ENCODE measurements at places on chromosomes 3 and 15. TPM values are rescaled to one million over a fixed set of nuclear protein-coding genes. Genes with fewer than 3 reads are reported as not detected.

DNA sequence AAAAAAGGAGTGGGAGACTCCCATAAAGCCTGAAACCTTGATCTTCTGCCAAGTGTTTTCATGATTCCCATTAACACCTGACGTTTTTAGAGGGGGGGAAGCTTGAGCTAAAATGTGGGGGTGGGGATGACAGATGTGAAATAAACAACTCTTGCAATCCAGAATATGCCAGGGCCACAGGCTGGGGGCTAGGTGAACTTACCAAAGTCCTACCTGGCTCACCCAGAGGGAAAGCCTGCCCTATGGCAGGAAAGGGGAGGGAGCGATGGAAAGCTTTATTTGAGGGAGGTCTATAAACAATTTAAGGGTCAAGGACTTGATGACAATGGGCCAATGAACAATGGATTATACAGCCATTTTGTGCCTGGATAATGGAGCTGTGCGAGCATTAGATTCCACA, 108.3 kb downstream of the LRIG1 start:
- no peak for DNase-seq

DNA sequence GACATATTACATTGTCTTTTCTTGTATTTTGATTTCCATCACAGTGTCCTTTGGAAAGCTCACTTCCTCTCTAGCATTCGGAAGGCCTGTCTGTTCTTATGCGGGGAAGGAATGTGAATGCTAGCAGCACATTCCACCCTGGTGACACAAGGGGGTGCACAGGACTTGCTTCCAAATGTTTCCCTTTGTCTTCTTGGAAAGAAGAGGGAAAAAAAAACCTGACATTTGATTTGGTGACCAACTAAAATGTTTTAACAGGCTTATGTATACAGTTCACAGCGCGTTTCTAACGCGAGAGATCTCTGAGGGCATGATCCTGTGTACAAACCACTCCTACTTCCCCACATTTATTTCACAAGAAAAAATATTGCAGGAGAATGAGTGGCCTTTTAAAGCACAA, 107.6 kb upstream of the FXR1 start:
- no peak for DNase-seq

- no peak for DNase-seq
These were observed 112.2 kb upstream of the PLXNA1 start for GRCh38 chr3:126870608-126871210.

DNA sequence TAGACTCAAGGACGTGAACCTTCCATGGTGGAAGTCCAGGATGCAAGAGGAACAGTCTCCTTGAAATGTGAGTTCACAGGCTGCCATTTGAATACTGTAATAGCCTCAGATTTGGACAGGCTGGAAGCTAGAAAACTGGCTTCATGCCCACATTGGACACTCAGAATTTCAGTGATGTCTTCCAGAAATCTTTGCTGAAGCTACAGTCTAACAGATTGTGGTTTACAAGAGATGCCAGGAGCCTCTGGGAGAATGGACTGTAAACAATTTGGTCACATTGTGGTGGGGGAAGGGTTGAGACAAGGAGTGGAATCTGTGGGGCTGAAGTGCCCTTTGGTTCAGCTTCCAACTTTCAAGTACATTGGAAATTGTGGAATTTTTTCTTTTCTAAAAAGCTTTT, 252.0 kb upstream of the PROK2 start:
- no peak for DNase-seq

DNA sequence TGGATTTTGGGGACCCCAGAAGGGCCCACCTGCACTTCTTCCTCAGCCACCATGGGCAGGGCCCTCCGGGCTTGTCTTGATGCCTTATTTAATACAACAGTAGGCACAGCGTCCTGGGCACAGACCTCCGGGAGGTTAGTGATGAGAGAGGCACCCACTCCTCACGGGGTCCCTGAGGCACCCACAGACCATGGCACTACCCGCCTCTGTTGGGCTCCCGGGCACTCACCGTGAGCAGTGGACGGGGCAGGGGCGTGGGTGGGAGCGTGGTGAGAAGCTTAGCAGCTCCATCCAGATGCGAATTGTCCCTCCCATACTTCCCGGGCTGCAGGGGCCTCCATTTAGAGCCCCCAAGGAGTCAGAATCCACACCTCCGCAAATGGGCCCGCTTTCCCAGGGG, 317 bp upstream of the MESP2 start:
- DNase-seq, result no peak

GRCh38 chr3:18575573-18575972, 150.4 kb upstream of the SATB1 start:
- DNase-seq, result no peak

Gene KPNA1
- 55.9 TPM for total RNA-seq

Gene TEX55
- total RNA-seq, result not detected

DNA sequence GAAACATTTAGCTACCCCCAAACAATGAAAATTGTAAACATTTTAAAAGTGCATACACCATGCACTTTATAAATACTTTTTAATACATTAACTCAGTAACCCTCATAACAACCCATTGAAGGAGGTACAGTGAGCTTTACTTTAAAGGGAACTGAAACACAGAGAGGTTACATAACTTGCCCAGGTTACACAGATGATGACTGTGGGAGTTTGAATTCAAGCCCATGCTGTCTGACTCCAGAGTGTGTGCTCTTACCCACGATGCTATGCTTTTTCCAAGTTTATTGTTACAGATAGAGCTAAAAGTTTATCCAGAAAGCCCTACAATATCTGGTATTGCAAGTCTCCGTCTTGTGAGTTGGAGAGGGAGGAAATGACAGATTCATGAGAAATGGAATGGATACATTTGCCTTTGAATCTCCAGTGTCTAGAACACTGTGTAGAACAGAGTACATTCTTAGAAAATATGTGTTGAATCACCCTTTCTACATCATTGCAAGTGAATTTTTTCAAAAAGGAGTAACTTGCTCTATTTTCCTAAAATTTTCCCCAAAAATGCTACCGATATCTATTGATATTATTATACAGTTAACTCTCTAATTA, 428.3 kb downstream of the NAALADL2 start:
- no peak for DNase-seq

GRCh38 chr15:57461541-57461940, 85.2 kb downstream of the CGNL1 start:
- DNase-seq, result no peak

DNA sequence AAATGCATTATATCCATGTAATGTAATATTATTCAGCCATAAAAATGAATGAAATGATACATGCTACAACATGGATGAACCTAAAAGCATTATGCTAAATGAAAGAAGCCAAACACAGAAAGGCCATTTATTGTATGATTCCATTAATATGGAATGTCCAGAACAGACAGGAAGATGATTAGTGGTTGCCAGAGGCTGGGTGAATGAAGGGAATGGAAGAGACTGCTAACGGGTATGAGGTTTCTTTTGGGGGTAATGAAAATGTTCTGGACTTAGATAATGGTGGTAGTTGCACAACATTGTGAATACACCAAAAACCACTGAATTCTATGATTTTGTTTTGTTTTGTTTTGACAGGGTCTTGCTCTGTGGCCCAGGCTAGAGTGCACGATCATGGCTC, 61.6 kb upstream of the MAP4 start:
- DNase-seq, result no peak

DNA sequence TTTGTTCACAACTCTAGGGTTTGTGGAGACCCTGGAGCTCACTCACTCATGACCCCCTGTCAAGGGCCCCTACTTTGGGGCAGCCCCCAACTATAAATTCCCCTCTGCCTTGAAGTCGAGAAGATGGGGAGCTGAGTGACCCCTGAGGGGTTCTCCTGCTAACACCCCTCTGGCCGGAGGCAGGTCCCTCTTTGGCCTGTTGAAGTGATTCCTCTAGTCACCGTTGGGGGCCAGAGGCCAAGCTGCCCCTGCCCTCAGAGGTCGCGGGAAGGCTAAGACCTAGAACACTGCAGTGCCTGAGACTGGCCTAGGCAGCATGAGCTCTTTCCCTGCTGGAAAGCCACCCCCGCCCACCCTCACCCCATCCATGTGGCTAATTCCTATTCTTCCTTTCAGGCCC, 15.4 kb upstream of the SKOR1 start:
- no peak for DNase-seq

DNA sequence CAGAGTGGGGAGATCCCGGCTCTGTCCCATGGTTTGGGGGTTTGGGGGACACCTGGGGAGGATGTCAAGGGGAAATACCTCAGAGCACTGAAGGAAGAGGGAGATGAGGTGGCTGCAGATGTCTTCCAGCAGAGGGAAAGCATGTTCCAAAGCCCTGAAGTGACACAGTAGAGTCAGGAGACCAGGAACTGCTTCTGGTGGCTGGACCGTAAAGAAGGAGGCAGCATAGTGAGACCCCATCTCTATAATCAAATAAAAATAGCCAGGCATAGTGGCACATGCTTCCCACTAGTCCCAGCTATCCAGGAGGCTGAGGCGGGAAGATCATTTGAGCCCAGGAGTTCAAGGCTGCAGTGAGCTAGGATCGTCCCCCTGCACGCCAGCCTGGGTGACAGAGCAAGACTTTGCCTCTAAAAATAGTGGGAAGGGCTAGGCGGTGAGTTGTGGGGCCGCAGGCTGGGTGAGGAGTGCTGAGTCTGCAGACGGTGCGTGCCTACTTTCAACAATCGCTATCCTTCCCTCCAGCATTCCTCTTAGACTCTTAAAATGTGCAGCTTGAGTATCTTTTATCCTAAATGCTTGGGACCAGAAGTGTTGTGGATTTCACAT, 26.2 kb downstream of the HES1 start:
- no peak for DNase-seq

Gene CFAP100
- not detected for total RNA-seq

Gene TGM5
- 0.95 TPM for total RNA-seq

- no peak for DNase-seq
These were observed 1.4 kb upstream of the ZNF710 start for GRCh38 chr15:89999676-90000185.

GRCh38 chr3:43969944-43970343, 271.7 kb upstream of the TOPAZ1 start:
- DNase-seq, result no peak

DNA sequence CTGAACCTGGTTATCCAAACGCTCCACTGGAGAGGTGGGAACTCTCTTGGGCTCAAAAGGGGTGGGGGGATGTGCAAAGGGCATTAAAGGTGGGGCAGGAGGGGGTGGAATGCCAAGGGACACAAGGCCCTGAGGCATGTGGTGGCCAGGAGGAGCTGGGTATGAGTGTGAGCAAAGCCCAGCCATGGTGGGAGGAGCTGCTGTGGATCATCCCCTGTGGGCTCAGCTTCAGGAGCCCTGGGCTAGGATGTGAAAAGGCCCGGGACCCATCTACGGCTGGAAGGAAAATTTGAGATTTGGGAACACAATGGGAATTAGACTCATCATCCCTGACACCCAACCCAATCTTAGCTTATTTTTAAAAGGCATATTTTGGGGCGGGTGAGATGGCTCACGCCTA, 33.3 kb downstream of the MGLL start:
- no peak for DNase-seq

DNA sequence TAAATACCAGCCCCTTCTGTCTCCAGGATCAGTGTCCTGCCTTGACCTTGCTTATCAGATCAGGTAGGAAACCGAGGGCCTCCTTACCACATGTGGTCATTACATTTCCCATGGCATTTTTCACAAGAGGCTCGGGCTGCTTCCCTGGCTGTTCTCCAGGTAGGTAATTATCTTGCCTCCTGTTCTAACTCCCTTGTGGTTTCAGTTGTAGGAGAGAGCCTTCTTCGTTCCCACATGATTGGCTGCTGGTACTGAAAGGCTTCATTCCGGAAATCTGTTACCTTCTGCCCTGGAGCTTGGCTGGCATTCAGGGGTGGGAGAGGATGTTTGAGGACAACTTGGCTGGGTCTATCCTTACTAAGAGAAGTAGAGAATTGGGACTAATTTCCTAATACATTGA, 46.8 kb upstream of the RORA start:
- no peak for DNase-seq

DNA sequence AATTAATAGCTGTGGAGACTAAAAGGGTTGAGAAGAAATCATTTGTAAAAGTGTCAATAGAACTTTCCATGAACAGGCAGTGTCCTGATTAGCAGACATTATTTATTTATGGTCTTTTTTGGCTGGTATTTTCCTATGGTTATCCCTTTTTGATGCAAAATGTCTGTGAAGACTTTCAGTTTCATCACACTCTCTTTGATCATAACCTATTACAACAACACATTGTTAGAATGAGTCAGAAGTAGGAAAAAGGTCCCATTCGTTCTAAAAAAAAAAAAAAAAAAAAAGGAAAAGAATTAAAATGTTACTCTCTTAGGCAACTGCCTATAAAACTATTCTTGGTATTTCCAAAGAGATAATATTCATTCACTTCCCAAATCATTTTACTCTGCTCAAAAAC, 62.1 kb downstream of the SLC49A4 start:
- DNase-seq, result no peak

DNA sequence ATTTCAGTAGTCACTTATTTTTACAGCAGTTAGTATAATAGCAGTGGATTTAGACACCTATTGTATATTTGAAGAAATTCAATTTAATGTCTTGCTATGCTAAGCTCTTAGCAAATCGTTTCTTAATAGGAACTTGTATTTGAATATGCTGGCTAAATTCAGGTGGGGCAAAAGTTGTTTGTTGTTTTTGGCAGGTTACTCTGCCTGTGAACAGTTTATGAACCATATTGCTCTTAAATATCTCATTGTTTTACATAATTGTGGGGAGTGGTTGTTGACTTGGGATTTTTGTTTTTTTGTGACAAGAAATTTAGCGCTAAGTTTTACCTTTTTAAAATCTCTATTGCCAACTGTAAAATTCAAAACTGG, 43.4 kb downstream of the NR2C2 start:
- no peak for DNase-seq

Gene CA12
- total RNA-seq, result not detected

GRCh38 chr15:68822818-68823217, 2.1 kb upstream of the ANP32A start:
- DNase-seq, result no peak

- DNase-seq, result no peak
These were observed 28.8 kb downstream of the CYP11A1 start for GRCh38 chr15:74338676-74339075.

DNA sequence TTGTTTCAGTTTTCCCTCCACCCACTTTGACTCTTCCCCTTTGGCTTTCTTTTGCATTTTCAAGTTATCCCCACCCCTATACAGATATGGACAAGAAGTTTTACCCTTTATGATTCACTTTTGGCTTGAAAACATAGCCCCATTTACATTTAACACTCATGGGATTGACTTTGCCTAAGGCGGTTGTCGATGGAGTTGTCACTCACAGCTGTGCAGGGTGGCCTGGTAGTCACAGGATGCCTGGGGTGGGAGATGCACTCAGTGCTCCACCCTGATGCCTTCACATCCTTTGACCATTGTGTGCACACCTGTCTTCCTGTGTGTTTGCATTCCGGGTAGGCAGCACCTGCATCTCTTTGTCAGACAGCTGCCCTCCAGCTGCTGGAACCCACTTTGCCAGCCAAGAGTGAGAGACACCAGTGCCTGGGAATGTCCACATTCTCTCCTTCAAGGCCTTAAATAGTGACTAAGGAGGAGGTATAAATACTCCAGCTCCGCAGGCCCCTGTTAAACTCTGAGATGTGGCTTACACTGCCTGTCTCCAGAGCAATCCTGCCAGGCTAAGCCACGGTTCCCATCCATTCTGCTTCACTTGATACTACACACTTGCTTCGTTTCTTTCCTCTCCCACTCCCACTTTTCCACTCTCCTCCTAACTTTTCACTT, 191.5 kb upstream of the SLC24A5 start:
- DNase-seq, result no peak

Gene GRM7
- not detected for total RNA-seq

Gene SLC28A1
- not detected for total RNA-seq

- no peak for DNase-seq
These were observed 17.5 kb downstream of the C2CD4B start for GRCh38 chr15:62147551-62147950.
